Right hindlimb (tissue), 1 donor: ENCODE measurements at places on chromosomes 5 and 9.
A peak's percentile ranks its signal among the peaks of the same experiment; 100 is the strongest.

DNA sequence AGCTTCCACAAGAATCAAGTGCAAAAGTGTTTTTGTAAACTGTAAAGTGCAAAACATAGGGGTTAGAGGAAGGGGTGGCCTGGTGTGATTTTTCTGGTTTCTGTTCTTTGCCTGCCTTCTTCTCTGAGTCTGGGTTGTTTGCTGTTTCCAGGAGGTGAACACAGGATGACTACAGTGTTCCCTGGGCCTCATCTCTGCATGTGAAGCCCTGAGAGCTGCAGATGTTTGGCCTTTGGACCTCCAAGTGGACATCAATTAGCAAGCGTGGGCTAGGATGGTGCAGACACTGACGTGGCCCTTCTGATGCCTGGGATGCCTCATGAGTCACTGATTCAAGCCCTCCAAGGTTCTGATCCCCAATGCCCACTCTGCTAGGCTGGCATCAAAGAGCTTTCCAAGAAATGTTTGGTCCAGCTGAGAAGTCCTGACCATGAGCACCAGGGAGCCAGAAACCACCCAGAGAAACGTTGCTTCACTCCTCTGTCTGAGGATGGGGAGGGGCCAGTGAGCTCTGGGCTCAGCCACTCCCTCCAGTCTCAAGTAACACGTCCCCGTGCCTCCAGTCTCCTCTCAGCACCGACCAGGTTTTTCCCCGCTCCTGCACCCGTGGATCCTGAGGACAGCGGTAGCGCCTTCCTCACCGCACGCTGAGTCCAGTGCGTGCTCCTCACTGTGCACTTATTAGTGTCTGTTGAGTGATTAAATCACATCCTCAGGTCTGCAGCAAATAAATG lies 7.6 kb downstream of the IL9 start:
- no peak for DNase-seq

DNA sequence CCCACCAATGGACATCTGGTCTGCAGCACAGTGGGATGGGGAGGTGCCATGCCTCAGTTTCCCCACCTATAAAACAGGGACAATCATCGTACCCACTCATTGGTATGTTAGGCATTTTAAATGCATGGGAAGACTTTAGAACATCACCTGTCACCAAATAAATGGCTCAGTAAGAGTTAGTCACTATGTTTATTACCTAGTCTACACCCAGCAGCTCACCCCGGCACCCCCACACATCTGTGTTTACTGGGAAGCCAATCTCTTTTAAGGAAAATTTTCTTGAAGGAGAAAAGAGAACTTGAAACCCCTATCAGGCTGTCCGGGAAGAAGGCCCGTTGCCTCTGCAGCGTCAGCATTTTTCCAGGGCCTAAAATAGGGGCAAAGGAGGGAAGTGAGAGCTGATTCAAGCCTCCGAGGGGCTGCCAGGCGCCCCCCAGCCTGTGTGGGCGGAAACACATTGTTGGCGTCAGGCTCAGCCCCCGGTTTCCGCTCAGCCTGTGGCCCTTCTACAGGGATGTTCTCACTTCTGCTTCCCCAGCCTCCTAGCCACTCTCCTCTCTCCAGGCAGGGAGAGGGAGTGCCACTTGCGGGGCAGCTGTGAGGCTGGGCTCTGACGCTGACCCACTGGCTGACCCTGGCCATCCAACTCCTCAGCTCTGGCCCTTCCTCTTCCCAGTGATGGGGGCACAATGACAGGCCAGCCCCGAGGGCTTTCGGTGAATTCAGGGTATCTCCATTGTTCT lies 4.6 kb downstream of the CSF1R start:
- DNase-seq, result peak; percentile 77

DNA sequence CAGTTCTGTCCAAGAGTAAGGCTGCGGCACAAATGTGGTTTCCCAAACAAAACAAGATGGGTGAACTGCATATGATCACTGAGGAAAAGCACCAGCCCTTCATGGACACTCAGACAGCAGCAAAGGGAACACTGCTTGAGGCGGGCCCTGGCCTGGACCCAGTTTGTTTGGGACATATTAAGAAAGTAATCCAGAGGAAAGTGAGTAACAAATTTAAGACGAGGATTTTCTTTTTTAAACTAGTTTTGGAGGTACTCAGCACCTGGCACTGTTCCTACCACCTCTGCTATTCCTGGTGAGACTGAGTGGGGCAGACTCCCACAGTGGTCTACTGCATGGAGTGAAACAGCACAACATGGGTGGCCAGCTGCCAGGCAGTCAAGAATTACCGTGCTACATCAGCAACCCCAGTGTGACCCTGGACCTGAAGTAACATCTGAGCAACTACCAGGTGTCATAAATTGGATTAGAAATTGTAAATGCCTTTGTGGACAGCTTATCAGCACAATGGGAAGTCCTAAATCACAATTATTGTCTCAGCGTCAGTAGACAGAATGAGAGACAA lies 28.5 kb downstream of the P4HA2 start:
- DNase-seq, result no peak

GRCh38 chr5:67858471-67859031 lies 357.0 kb upstream of the PIK3R1 start:
- no peak for DNase-seq

DNA sequence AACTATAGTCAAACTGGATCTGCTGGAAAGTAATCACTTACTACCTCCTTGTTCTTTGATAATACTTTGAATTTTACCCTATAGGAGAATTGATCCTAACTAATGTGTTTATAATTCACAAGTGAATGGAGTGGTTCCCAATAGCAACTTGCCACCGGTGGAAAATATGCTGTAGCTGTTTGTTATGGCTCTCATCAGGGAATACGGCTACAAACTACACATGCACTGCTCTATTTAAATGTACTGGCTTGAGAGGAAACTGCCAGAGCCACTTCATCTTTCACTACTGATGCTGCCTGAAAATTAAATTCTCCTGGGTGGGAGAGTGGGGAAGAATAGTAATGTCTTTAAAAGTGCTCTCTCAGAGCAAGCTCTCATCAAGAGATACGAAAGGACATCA lies 448.5 kb upstream of the GRAMD2B start:
- no peak for DNase-seq

DNA sequence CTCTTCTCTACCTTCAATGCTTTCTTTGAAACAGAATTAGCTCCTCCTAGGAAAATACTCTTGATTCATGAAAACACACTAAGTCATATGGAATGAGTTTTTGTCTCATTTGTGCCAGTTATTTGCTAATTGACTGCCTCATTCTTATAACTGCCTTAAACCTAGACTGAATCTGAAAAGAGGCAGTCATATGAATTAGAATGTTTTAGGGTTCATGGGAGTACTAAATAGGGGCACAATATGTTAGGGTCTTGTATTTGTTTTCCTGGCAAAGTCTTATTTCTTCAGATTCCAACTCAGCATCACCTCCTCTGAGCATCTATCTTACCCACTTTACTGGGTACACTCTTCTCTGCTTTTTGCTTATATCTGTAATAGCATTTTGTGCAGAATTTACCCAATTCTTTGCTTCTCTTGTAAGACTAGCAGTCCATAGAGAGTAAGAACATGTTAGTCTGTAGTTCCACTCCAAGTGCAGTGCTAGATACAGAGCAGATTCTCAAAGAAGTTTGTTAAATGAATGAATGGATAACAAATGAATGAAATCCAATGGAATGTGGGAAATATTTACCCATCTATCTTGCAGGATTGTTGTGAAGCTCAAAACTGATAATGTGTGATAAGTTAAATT lies 43.9 kb upstream of the ALDH1A1 start:
- no peak for DNase-seq

GRCh38 chr9:134343637-134344036 lies 17.4 kb downstream of the RXRA start:
- no peak for DNase-seq

DNA sequence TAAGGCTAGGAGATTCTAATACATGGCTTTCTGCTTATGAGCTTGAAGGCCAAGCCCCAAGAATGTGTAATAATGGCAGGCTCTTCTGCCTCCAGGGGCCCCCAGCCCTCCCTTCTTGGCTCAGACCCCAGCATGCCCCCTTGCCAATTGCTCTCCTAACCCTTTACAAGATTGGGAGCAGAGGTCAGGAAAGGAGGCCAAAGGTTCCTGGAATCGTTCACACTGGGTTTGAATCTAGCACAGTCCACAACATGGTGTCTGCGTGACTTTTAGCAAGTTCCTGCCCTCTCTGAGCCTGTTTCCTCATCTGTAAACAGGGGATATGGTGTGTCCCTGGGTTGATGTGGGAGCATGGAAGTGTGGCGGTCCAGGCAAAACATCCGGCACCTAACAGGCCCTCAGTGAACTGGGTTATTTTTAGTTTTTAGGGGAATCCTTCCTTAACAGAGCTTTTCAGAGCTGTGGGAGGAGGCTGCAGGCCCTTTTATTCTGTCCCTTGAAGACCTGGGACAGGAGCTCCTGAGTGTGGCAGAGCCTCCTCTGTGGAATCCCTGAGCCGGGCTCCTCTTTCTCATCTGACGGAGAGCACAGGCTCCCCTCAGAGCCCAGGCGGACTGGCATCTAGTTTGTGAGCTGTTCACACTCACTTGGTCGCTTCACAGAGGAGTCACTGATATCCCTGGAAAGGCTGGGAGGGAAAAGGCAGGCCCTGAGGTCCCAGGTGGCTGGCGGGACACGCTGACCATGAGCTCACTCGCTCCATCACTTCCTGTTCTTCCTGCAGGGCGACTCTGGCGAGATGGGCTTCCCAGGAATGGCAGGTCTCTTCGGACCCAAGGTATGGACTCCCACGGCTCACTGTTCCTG lies 23.4 kb upstream of the ORM1 start:
- DNase-seq, result no peak

DNA sequence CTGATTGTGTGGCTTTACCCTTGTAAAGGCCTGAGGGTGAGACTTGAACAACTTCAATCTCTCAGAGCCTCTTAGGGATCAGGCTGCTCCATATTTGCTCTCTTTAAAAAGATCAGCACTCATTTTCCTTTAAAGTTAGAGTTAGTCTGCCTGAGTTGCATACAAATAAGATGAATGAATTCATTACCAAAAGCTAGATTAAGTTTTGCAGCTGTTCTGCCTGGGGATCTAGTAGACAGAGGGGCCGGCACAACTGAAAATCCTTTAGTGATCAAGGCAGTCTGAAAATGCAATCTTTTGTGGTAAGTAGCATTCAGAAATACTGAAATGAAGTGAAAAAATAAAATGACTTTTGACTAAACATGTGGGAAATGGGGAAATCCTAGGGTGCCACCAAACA lies 264.0 kb downstream of the MAN2A1 start:
- no peak for DNase-seq

- no peak for DNase-seq
Observed at GRCh38 chr5:180555168-180555921, 36.0 kb downstream of the SCGB3A1 start.

- no peak for DNase-seq
Observed at GRCh38 chr9:22073349-22073748, 64.2 kb upstream of the CDKN2B start.

- DNase-seq, result no peak
Observed at GRCh38 chr5:2239201-2239910, 356.6 kb upstream of the IRX4 start.

DNA sequence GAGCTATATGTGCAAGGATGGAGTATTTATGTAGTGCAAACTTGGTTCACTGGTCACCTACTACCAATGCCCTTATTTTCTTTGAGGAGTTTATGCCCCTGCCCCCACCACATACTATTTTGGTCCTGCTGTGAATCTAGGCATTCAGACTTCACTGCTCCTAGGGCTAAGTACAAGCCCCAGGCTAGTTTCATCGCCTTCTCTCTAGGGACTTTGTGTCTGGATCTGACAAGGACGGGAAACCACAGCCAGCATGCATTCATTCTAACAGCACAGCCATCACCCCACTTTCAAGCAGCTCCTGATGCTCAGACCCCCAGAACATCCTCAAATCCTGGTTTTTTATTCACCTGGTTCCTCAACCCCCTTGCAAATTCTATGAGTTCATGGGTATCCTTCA lies 56.8 kb downstream of the DRD1 start:
- DNase-seq, result no peak

- DNase-seq, result no peak
Observed at GRCh38 chr9:97502984-97503861, 1.8 kb downstream of the TMOD1 start.

- no peak for DNase-seq
Observed at GRCh38 chr9:107154766-107155165, 128.3 kb upstream of the RAD23B start.

DNA sequence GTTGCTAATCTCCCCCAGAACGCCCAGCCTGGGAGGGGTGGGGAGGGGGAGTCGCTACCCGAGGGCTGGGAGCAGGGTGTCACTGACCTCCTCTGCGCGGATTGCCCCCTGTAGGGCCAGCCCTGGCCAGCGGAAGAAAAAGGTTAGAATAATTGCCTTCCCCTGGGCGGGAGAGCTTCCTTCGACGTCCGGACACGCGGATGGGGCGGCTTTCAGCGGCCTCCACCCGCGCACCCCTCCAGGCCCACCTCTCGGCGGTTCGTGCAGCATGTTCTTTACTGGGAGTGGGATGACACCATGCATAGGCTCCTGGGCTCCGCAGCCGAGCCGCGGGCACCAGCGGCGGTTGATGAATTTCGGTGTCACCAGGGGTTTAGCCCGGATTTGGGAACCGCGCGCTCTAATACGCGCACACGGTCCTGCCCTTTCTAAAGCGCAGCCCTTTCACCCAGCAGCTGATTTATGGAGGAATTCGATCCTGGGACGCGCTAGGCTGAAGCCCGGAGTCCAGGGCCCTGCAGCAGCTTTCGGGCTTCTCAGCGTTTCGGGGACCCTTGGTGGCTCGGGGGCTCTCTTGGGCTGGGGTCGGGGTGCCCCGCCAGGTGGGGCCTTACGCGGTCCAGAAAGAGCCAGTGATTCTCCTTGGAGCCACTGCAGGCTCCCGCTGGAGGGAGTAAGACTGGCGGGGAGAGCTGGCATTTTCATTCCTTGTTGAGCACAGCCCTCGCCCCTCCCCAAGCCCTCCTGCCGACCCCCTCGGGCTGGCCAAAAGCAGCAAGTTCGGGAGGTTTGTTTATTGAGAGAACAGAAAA lies 10.1 kb downstream of the LMX1B start:
- DNase-seq, result no peak

DNA sequence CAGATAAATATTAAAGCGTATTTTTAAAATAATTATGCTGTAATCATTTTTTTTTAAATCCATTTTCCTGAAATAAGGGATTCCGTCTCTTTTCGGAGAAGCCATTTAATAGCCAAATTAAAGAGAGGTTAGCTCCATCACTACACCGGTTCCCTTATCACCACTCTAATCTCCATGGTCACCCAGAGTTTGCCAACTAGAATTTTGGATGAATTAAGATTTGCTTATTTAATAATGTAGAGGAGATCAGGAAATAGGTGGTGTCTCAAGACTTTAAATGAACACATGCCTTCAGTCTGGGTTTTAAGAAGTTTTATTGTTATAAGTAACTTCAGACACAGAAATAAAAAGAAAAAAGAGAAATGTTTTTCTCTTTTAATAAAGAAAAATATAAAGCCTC lies 151.7 kb downstream of the TTC39B start:
- no peak for DNase-seq

- DNase-seq, result peak; percentile 49
Observed at GRCh38 chr5:55231029-55231918, 2.1 kb downstream of the CCNO start.

DNA sequence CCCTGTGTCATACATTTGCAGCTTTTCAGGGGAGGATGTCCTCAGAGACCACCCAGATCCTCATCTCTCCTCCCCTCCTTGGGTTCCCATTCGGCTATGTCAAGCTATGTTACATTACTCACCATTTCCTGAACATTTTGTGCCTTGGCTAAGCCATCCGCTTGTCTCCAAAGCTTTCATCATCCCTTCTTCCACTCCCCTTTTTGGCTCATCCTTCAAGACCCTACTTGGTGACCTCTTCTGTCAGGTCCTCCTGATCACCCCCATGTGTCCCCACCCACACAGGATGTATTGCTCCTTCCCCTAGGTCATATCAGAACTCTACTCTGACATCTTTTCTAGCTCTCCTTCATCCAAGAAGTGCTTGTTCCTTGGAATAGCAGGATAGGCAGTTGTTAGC lies 81.8 kb downstream of the BOD1 start:
- no peak for DNase-seq
